ENCODE measurements at places on chromosomes 2 and 18.

GRCh38 chr2:26459991-26460612, 17.8 kb downstream of the OTOF start:
- DNase-seq: no peak

DNA sequence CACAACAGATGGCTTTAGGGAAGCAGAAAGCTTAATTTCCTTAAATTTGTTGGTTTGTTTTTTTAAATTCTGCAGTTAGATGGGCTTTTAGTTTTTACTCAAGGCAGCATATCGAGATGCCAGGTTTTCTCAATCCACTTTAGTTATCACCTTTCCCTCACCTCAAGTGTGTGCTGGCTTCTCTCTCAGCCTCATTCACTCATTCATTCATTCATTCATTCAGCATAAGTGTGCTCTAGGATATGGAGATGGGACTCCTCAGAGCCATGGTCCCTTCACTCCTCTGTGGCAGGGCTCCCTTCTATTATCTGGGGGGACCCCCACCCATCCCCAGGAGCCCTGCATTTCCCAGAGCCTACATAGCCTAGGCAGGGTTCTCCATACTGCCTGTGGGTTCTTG, 19.0 kb downstream of the VIL1 start:
- DNase-seq: no peak

- DNase-seq: no peak
These were observed 269.7 kb downstream of the ZNF385B start for GRCh38 chr2:179591690-179592089.

- peak; percentile 1 for DNase-seq
These were observed 190.7 kb upstream of the RBBP8 start for GRCh38 chr18:22742409-22742808.

DNA sequence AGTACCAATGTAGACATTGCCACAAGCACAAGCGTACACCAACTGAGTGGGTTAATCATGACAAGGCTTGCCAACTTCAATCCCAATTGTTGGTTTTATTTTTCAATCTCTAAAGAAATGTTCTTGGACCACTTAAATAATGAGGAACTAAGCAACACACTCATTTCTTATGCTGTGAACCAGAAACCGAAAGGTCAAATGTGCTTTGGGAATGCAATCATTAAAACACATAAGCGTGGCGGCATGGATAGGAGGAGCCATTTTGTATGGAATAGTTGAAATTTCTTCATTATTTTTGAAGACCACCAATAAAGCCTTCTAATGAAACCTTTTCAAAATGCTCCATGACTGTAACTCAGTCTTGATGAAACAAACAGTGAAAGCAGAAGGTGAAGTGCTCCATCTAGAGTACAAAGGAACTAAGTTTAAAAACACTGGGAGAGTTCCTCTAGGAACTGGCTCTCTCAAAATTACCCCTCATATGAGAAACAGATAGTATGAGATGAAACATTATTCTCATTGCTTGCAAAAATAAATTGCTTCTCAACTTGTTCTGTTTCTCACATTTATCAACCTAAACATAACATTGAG, 113.2 kb upstream of the CHST9 start:
- DNase-seq: no peak

DNA sequence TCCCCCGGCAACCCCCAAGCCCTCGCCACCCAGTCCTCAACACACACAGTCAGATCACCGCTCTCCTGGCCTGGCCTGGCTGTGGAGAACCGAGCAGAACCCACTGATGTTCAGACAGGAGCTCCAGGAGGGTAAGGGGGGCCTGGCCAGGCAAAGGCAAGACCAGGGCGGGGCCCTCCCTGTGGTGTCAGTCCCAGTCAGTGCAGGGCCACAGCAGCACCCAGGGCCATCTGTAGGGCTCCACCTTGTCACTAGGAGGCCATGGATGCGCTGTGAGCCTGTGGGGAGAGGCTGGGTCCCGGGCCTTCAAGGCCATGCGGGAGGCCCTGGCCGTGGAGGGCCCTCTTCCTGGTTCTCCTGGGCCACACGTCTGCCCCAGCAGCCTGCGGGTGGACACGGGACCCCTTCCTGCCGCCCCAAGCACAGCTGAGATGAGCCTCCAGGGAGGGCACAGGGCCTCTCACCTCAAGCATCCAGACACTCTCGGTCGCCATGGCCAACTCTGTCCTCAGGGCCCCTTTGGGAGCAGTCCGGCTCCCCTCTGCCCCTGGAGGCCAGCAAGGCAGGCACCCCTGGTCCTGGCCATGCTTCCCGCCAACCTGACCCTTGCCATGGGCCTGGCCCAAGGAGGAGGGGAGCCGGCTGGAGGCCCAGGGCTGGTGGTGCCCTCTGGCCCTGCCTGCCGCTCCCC, 2.0 kb downstream of the ANO7 start:
- DNase-seq: no peak

- no peak for DNase-seq
These were observed 951.3 kb upstream of the ACVR2A start for GRCh38 chr2:146893500-146894041.

DNA sequence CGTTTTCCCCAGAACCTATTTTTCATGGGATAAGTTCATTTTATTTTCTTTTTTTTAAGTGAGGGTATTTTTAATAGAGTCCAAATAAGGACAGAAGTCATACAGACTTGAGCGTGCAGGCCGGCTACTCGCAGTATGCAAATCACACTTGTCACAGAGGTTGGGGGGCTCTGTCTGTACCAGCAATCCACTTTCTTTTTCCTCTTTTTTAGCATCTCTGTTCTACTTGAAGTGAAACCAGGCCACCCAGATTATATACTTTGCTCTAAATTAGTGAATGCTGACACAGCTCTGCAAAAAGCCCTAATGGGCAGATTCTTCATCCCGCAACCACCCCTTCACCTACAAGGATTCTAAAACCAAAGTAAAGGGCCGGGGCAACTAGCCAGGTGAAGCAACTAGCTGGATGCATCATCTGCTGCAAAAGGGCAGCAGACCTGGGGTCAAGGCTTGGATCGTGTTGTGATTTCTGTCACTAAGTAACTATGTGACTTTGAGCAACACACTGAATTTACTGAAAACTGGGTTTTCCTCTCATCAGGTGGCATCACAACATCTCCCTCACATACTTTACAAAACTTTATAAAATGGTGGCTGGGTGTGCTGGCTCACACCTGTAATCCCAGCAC, 18.4 kb downstream of the KDSR start:
- DNase-seq: no peak

DNA sequence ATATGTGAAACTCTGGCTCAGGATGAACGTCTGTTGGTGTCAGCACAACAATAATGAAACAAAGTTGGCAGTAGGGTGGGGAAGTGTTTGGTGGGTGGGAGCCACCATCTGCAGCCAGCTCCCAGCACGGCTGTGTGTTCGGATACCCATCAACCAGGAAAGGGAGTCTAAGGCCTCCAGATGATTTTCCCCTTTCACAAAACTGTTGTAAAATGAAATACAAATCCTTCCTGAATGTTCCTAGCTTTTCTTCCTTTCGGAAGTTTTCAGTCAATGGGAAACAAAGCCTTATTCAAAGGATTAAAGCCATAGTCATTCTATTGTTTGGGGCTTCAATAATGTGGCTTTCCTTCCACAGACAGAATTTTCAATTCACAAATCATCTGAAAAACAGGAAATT, 14.5 kb upstream of the DARS1 start:
- DNase-seq: no peak

GRCh38 chr2:237122214-237122666, 36.6 kb downstream of the COPS8 start:
- peak; percentile 55 for DNase-seq

GRCh38 chr18:12003894-12004293, 22.6 kb downstream of the IMPA2 start:
- DNase-seq: no peak

- DNase-seq: no peak
These were observed 435.4 kb downstream of the EIPR1 start for GRCh38 chr2:2942225-2942624.

DNA sequence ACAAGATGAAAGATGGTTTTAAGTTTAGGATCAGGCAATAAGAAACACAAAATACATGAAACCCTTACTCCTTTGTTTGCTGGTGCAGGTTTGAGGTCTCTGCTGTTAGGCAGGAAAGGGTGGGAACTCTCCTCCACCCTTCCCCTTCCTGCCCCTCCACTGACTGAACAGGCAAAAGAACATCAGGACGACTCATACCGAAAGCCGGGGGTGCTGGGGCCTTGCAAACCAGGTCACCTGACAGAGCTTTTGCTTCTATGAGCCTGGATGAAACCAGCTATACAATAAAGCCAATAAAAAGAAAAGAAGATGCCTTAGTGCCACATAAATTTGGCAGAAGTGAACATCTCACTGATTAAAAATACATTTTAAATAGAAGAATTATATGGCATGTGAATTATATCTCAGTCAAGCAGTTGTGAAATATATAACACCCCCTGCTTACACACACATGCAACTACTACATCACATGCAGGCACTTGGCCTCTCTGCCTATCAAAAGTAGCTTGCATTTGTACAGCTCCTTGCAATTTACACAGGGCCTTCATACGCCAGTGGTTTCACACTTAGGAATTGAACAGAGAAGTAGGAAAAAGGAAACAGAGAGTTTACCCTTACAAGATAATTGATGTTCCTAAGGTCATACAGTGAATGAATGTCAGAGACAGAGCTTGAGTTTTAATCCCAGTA, 215.1 kb upstream of the TRIB2 start:
- peak; percentile 61 for DNase-seq

DNA sequence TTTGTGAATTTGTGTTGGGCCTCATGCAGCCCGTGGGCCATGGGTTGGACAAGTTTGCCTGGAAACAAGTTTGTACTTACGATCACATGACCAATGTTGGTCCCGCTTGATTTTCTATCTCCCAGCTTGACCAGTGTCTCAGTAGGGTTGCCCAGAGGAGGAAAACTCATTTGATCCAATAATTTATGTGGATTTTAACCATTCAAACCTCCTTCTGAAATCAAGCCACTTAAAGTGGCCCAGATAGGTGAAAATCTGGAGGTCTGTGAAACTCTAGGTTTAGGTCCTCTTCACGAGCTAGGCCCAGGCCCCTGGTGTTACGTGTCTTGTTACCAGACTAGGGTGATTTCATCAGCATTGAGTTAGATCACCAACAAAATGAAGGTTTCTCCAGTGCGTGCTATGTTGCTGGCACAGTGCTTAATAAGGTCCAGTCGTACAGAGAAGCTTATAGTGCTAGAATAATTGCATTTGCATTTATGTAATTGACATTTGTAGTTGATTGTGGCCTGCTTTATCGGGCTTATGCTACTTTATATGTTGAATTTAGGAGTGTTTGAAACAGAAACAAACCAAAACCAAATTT, 4.4 kb downstream of the ACTR2 start:
- peak; percentile 81 for DNase-seq

DNA sequence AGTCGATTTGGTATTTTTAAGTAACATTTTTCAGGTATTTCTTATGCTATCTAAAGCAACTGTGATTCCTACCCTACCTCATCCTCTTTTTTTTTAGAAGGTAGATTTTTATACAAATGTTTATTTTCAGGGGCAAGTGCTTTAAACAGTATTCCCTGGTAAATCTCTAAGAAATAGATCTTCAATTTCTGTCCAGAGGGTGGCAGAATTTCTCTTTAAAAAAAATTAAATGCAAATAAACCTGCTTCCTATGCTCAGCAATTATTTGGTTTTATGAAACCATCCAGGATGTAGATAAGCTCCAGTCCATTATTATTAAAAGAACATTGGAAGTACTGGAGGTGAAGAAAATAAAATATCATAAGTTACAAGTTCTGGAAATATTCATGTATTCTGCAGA, 191.9 kb downstream of the MYO3B start:
- peak; percentile 45 for DNase-seq

DNA sequence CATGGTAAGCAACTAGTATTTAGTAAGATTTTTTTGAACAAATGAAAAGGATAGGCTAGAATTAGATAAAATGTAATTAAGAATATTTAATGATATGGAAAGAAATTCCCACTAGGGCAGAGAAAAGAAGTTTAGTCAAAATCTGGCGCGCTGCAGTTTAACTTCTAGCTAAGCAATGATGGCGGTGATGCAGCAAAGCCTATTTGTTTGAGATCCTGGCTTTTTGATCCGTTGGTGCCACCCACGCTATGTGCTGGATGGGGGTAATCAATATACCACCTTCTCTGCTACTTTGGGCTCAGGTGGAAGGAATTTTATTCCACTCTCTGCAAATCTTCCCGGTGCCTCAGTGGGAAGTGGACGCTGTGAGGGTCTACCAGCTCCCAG, 421 bp upstream of the FAM171B start:
- DNase-seq: no peak

DNA sequence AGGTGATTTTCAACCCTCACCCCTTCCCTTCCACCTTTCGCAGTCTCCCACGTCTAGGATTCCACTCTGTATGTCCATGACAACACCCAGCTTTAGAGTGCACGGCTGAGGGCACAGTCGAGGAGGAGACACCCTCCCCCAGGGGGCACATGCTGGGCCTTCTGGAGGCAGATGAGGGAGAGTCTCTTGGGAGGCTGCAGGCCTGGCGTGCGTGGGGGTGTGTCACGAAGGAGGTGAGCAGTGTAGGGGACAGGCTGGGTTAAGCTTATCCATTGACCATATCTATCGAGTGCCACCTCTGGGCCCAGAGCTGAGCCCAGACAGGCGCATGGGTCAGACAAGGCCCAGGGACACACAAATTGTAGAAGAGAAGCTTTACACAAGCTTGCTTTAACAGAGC, 18.8 kb downstream of the PROC start:
- no peak for DNase-seq

DNA sequence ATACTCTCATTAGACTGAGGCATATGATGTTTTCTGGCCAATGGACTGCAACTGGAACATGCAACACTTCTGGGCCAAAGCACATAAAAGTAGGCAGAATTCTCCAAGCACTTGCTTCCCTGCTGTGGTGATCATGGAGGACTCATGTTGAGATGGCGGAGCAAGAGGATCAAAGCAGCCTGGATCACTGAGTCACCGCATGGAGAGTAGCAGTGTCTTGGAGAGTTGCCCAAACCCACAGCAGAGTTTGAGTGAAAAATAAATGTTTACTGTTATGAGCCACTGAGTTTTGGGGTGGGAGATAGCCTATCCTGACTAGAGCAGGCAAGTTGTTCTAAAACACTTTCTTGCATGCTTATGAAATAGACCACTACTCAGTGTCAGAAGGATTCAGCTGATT, 359.5 kb downstream of the ZNF521 start:
- no peak for DNase-seq

GRCh38 chr2:21098294-21098693, 25.5 kb upstream of the TDRD15 start:
- DNase-seq: no peak

Measured in suppressor macrophage treated with lipopolysaccharide for 1 hour (primary cell).